Amygdala (tissue), 56 donors: ENCODE measurements at places on chromosomes 13 and 19.

- no peak for DNase-seq
Measured at GRCh38 chr19:35204799-35205732, 23.5 kb downstream of the FAM187B start.

GRCh38 chr19:29323440-29324290 is 110.7 kb upstream of the UQCRFS1 start:
- DNase-seq = no peak

DNA sequence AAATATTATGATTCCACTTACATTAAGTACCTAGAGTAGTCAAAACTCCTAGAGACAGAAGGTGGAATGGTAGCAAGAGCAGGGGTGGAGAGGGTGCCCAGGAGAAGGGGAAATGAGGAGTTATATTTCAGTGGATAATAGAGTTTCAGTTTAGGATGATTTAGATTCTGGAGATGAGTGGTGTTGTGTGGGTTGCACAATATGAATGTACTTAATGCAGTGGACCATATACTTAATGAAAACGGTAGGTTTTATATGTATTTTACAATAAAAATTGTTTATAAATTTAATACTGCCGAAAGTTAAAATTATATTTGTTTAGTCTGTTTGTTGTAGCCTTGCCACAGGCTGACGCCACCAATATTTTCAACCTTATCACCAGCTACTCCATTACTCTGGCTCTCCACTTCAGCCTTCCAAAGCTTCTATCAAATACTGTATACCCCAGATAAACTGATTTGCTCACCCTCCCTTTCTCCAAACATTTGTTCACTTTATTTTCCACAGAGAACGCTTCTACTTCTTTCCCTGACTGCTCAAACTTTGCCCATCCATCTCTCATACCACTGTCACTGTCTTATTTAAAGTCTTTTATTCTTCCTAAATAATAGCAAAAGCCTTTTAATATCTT is 1.4 kb upstream of the RBM26 start:
- DNase-seq = no peak

- no peak for DNase-seq
Measured at GRCh38 chr13:23716401-23716800, 146.2 kb downstream of the TNFRSF19 start.

GRCh38 chr13:70985371-70985770 is 877.1 kb upstream of the KLHL1 start:
- no peak for DNase-seq

DNA sequence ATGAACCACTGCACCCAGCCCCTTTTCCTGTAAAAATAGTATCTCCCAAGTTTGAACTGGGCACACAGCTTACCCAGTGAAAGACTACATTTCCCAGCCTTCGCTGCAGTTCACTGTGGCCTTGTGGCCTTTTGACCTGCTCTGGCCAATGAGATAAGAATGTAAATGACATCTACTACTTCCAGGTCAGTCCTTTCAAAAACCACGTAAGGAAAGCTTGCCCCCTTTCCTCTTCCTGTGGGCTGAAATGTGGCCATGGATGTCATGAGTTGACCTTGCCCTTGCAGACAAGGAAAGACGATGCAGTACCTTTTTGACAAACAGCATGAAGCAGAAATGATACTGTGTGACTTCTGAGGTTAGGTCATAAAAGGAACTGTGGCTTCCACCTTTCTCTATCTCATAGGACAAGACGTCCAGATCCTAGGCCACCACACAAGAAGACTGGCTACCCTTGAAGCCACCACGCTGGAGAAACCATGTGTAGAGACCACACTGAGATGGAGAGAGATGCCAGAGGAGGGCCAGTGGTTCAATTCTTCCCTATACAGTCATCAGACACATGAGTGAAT is 19.9 kb downstream of the ACER1 start:
- DNase-seq = no peak

DNA sequence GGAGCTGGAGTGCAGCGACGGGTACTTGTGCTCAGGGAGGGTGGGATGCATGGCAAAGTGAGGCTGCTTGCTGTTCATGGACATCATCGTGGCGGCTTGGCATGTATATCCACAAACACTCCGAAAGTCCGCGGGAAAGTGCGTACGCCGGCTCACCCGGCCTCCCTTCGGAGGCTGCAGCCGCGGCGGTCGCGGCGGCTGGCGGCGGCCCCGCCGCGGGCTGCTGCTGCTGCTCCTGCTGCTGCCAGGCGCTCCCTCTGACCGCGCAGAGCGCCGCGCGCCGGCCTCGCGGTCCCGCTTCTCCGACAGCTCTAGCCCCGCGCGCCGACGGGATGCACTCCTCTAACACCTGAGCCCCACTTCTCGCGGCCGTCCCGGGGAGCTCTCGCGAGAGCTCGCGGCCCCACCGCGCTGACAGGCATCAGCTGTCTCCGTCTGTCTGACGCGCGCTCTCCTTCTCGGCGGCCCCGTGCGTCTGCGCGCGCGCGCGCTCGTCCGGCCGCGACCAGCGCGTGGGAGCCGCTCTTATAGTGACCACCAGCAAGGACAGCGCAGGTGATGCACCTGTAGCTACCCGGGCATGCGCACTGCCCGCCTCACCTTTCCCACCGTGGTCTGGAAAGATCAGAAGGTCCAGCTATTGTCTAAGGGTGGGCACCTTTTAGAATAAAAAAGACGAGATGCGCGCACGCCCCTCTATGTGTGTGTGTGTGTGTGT is at the start of gene POU4F1:
POU4F1 (minus strand) TSS at position 313 of the 718 bp plus-strand sequence; CDS start at position 87, 226 bp downstream.
- no peak for DNase-seq

- no peak for DNase-seq
Measured at GRCh38 chr13:72125561-72125960, 258.6 kb upstream of the DACH1 start.

- DNase-seq = no peak
Measured at GRCh38 chr13:36981156-36981743, 17.9 kb downstream of the ALG5 start.

- peak; percentile 37 for DNase-seq
Measured at GRCh38 chr13:41563341-41563983, 106.1 kb downstream of the RGCC start.

DNA sequence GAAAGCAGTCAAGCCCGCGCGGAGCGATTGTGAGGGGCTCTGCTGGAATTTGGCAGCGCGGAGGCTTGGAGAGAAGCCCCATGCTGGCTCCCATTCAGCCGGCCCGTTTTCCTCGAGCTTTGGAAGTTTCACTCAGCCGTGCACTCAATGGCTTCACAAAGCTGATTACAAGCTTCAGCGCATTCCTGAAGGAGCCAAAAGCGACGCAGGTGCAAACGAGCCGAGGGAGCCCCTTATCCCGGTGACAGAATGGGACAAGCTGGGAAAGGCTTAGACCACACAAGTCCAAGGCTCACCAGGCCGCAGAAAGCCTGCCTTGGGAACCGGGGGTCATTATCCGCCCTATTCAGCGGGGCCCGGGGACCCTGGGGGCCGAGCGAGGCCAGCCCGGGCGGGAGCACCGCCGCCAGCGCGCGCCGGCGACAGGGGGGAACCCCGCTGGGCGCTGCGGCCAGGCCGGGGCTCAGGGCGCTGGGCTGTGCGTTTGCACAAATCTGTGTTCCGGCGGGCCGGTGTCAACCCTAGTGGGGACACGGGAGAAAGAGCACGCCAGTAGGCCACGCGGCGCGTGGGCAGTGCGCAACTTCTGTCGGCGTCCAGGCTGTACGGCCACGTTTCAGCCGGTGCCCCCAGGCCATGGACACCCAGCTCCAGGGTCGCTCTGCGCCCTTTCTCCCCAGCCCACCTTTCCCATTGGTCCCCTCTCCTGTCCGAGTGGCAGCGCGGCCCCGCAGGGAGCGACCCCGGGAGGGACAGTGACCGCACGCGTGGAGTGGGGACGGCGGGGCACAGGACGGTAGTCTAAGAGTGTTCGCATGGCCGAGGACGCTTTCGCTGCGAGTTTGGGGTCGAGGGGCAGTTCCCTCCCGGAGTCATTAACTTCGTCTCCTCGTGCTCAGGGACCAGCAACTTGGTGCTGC is 37.3 kb downstream of the SOX1 start:
- peak; percentile 12 for DNase-seq

- DNase-seq = peak; percentile 74
Measured at GRCh38 chr19:20247016-20247683, 80.1 kb downstream of the ZNF486 start.

GRCh38 chr19:17580470-17581144 is 25.2 kb downstream of the COLGALT1 start:
- no peak for DNase-seq

- DNase-seq = no peak
Measured at GRCh38 chr19:35457173-35457572, 9.1 kb downstream of the FFAR2 start.

DNA sequence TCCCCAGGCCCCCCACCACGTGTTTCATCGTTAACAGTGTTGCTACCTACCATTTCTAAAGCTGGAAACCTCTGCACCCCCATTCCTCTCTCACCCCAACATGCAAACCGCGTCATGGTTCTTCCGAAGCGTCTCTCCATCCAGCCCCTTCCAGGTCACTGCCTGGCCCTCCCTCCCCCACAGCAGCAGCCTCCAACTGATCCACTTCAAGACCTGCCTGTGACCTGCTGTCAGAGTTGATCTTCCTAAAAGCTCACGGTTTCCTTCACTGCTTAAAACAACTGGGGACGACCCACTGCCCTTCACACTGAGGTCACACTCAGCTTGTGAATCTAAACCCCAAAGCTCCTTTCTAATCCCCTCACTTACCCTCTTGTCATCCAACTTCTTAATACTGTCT is 47.7 kb downstream of the STK24 start:
- DNase-seq = no peak

GRCh38 chr19:8487137-8487851 is 15.1 kb downstream of the PRAM1 start:
- no peak for DNase-seq

DNA sequence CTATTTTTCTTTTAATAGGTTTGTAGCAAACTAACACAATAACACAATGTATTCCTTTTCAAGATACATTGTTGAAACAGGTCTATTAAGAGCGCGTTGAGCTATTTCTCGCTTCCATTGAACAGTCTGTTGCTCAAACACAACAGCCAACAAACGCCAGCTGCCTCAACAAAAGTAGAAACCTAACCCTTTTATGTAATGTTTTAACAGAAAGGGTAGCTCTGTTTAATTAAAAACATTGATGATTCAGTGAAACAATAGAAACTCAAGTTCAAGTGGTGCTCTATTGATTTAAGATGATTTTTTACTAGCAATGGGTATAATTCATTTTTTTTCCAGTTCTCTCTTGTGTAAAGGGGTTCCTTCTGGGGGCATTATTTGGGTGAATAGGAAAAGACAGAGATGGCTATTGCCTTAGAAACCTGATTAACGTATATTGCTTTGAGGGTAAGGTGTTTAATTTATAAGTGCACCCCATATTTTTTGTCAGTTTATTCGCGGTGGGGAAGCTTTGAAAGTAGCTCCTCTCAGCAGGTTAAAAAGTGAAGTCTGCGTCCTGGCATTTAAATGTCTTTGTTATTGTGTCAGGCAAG is 14.9 kb downstream of the ZIC2 start:
- no peak for DNase-seq

DNA sequence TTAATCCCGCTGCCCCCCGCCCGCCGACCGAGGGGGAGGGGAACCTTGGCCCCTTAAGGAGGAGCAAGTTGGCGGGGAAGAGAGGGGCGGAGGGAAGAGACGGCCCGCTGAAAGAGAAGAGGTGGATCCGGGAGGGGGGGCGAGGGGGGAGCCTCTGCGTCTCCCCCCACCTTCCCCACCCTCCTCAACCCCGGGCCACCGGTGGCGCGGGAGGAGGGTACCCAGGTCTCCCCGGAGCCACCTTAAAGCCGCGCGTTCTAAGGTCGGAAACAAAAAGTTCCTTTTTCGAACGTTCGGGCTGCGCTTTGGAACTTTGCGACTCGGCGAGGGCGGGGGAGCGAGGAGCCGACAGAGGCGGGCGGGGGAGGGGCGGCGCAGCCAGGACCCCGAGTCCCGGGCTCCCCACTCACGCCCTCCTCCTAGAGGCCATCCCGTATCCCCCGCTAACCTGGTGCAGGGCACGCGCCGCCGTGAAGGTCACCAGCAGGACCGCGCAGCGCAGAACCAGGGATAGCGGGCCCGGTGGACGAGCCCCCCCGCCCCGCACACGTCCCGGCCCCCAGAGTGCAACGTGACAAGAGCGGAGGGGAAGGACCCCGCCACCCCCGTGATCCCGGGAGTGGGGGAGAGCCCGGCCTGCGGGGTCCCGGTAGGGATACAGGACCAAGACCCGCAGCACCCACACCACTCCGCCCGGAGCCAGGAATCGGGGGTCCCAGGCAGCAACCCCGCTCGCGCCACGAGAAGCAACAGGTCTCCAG is 659 bp downstream of the ERF start:
- DNase-seq = peak; percentile 79

DNA sequence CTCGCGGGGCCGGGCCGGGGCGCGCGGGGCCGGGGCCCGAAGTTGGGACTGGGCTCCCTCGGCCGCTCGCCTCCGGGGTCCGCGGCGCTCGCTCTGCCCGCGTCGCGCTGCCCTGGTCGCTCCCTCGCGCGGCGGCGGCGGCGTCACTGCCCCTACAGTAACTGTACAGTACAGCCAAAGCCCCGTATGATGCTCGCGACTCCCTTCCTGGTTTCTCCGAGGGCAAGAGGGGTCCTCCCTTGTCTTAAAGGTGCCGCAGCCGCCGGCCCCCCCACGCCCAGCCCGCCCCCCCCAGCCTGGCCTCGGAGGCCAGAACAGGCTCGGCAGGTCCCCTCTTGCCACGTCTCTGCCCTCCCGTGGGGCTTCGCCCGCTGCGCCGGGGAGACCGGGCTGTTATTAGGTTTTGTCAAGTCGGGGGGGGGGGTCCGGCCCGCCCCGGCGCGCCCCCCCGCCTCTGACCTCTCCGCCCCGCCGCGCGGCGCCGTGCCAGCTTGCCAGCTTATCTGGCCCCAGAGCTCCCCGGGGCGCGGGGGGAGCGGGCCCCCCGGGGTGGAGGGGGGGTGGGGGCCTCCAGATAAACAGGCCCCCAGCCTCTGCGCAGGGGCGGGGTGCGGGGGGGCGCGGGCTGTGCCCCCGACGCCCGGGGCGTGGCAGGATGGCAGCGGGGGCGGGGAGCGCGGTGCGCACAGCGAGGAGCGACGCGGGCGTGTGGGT is at the start of gene ZBTB7A:
ZBTB7A (minus strand) TSS at position 218 of the 714 bp plus-strand sequence. CDS start 11,667 bp downstream, outside the sequence.
- DNase-seq = peak; percentile 50

- no peak for DNase-seq
Measured at GRCh38 chr13:32211813-32212212, 103.3 kb downstream of the ZAR1L start.

DNA sequence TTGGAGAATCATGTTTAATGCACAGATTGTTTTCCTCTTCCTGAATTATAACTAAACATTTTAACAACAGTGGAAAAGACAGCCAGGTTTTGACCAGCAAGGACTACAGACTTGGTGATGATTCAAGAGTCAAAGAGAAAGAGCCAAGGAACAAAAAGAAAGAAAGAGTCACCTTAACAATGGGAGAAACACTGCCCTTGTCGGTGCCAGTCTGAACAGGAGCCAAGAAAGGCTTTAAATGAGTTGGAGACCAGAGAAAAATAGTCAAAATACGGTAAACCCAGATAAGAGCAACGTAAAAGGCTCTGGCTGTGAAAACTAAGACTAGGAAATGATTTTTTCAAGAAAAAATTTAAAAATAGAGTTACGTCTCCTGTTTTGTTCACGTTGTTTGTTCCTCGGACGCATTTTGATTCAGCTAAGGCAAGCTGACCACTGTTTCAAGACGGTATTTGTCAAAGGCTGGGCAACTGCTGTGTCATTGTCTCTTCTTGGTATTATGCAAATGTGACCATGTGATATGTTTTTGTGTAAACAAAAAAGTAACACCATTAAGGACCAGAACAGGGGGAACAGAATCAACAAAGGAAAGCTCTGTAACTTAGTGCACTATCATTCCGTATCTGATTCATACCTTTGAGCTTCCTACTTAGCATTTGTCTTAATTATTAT is 634.5 kb downstream of the LIG4 start:
- DNase-seq = no peak
